Stimulated activated CD8-positive, alpha-beta memory T cell treated with anti-CD3 and anti-CD28 coated beads, Interleukin-4, amount 100 ng/mL, for 1 hour (primary cell): ENCODE measurements at places on chromosomes 11 and 22.

- DNase-seq = no peak
Observed at GRCh38 chr11:110435780-110436717, 6.3 kb downstream of the FDX1 start.

DNA sequence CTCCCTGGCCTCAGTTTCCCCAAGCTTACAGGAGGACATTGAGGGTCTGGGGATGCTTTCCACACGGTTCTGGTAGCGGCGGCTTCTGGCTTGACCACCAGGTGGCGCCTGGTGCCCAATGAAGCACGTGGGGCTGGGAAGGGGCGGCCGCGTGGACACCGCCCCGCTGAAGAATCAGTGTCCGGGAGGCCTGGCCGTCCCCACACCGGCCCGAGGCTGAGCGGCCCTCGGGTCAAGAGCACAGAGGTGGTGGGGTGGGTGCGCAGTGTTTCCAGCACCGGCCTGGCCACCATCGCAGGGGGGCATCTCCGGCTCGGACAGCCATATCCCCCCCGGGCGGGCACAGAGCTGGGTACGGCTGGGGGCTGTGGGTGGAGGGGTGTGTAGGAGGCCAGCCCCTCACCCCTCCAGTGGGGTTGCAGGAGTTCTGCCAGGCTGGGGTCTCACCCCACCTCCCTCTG lies 27.8 kb upstream of the PPARA start:
- DNase-seq = peak; percentile 44

- DNase-seq = no peak
Observed at GRCh38 chr22:45271667-45272201, 13.0 kb upstream of the UPK3A start.

DNA sequence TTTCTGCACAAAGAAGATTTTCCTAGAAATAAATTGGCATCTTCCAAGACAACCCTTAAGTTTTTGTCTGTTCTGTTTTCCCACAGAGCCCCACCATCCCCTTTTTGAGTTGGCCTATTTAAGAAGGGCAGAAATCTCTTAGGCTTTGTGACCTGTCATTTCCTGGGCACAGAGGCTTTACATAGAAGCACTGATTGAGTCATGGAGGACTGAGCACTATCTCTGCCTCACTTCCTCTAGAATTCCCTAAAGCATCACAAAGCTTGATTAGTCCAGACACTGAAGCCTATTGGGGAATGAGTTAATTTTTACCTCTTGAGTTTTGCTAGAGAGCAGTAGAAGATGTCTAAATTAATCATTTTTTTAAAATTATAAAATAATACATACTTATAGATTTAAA lies 25.4 kb downstream of the TRIM44 start:
- DNase-seq = no peak

GRCh38 chr22:17358415-17358814 lies 10.8 kb upstream of the CECR2 start:
- DNase-seq = no peak

- no peak for DNase-seq
Observed at GRCh38 chr11:44535191-44535980, 30.1 kb upstream of the CD82 start.

DNA sequence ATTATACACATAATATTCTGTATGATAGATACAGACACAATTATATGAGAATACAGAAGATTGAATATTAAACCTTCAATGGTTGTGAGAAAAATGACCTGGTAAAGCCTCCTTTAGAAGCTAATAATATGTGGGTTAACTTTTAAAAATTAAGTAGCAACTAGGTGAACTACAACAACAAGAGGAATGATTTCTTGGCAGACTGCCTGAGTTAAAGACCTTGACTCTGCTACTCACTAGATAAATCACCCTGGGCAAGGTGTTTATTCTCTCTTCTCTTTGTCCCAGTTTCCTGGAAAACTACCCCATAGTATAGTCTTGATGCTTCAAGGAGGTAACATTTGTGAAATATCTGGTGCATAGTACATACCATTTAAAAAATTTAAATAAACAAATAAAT lies 519.6 kb upstream of the TENM4 start:
- no peak for DNase-seq

DNA sequence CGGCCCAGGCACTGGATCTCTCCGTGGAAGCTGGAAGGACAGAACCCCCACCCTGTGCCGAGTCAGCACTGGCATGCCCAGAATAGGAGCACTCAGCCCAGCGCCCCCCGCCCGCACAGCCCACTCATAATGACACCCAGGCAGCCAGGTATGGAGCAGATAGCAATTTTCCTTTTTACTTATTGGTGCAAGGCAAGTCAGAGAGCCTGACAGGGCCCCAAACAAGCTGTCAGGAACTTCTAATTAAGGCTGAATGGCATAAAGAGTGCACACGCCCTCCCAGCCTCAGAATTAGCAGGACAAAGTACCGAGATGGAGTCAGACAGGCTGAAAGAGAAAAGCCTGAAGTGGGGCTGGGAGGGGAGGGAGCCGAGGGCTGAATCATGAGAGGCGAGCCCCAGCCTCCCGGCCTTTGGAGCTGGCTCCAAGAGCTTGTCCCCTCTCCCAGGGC lies 76.9 kb downstream of the DSCAML1 start:
- no peak for DNase-seq

- no peak for DNase-seq
Observed at GRCh38 chr11:1480555-1481482, 5.8 kb downstream of the MOB2 start.

DNA sequence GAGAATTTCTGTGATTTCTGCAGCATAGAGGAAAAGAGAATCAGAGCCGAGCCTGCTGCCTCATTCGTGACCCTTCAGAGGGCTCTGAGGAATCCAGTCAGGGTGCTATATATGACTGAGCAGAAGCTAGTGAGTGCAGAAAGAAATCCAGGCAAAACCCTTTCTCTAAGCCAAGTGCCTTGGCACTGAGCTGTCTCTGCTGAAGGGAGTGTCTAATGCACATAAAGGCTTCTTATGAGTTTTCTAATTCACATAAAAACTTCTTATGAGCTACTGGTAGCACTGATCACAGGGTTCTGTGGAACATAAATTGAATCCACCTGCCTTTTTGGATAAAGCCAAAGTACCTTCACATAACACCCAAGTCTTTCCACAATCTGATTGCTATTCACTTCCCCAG lies 785.7 kb upstream of the CCDC90B start:
- no peak for DNase-seq

- DNase-seq = no peak
Observed at GRCh38 chr11:11349870-11350337, 3.1 kb downstream of the CSNK2A3 start.

DNA sequence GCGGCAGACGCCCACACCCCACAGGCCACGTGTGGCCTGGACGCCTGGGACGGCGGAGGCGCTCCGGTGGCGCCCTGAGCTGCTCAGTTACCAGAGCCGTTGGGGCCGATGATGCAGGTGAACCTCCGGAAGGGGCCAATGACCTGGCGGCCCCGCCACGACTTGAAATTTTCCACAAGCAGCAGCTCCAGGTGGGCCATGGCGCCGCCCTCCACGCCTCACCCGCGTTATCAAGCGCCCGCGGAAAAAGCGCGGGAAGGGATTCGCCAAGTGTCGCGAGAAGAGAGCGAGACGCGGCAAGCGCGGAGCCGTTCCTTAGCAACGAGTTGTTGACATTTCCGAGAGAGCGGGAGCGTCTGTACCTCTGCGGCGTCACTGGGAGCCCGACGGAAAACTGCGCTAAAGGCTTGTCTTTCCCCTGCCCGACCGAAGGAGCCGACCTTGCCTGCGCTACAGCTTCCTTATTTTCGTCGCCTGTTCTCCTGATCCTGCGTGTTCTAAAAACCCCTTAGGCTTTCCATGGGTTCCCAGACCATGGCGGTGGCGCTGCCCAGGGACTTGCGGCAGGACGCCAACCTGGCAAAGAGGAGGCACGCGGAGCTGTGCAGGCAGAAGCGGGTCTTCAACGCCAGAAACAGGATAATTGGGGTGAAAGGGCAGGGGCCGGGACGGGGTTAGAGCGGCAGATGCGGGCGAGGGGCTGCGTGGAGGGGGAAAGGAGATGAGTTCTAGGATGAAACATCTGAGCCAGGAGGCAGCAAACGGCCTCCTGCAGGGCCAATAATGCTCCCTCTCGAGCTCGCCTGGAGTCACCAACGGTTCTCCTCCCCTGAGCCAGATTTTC lies at the start of the genes RIBC2 and SMC1B:
Gene RIBC2 (plus strand): TSS at position 326 of the 844 bp plus-strand sequence. CDS start 194 bp downstream, at position 520.
Gene SMC1B (minus strand): TSS at position 232 of the 844 bp plus-strand sequence. CDS start 32 bp downstream, at position 200.
- DNase-seq = peak; percentile 68

GRCh38 chr11:1305501-1306056 lies 3.9 kb downstream of the TOLLIP start:
- no peak for DNase-seq

GRCh38 chr22:29886596-29886995 lies 3.6 kb downstream of the MTMR3 start:
- DNase-seq = no peak

DNA sequence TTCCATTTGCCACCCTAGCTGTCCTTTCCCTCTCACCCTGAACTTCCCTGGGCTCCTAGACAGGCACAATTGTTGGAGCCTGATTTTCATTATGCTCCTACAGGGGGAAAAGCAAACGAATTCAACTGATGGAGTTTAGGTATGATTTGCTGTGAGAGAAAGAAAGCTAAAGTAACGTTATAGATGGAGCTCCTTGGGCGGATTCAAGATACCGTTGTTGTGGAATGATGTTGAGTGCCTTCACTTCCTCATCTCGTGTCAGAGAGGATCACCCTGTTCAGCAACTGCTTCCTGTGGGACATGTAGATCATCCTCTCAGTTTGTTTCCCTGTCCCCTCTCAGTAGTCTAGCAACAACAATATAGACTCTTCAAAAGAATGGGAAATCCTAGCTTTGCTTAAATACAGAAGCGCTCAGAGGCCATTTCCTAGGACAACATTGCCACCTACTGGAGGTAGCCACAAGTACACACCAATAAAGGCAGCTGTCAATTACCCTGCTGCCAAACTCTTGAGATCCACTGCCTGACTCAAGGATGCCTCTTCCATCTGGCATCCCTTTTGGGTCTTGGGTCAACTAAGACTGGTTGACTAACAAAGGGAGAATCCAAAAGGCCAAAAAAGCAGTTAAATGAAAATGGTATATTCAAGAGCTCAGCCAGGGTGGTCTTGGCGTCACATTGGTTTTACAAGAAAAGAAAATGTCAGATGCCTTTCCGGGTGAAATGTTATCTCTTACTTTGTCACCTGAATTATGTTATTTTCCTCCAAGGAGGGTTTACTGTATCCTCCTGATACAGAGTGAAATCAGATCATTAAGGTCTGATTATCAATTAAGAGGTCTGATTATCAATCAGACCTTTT lies 13.5 kb upstream of the DTX4 start:
- no peak for DNase-seq

DNA sequence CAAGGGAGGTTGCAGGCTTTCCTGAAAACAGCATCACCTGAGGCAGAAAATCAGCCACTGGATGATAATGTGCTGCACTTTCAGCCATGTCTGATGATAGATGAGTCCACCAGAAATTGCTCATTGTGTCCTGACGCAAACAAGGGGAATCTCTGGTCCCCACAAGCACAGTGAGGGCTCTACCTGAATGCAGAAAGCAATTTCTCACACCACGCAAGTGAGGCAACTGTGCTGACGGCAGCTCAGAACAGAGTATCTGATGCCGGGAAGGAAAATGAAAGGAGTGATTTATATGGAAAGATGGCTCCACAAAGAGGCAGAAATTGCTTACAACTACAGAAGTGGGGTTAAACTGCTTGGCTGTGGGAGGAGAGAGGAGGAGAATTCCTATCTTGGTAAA lies 867.1 kb downstream of the OPCML start:
- DNase-seq = no peak

- DNase-seq = no peak
Observed at GRCh38 chr11:39860931-39861330, 1598.5 kb downstream of the LRRC4C start.

DNA sequence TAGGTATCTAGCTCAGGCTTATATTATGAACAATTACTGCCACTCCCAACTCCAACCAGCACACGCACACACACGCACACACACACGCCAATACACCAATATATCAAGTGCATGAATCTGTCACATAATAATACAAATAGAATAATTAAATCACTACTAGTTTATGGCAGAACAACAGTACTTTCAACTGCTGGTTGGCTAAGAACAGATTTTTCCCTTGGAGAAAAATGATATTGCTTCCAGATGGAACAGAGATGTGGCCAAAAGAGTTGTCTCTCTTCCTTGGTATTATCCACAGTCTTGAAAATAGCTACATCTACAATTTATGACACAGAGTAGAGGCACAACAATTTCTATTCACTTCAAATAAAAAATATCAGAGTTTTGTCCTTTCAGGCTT lies 538.3 kb upstream of the FAT3 start:
- DNase-seq = no peak

GRCh38 chr11:32478277-32478731 lies 43.0 kb upstream of the WT1 start:
- DNase-seq = no peak

- no peak for DNase-seq
Observed at GRCh38 chr22:47290706-47291430, 528.4 kb downstream of the TBC1D22A start.

- no peak for DNase-seq
Observed at GRCh38 chr22:25997886-25998775, 171.1 kb upstream of the SEZ6L start.

DNA sequence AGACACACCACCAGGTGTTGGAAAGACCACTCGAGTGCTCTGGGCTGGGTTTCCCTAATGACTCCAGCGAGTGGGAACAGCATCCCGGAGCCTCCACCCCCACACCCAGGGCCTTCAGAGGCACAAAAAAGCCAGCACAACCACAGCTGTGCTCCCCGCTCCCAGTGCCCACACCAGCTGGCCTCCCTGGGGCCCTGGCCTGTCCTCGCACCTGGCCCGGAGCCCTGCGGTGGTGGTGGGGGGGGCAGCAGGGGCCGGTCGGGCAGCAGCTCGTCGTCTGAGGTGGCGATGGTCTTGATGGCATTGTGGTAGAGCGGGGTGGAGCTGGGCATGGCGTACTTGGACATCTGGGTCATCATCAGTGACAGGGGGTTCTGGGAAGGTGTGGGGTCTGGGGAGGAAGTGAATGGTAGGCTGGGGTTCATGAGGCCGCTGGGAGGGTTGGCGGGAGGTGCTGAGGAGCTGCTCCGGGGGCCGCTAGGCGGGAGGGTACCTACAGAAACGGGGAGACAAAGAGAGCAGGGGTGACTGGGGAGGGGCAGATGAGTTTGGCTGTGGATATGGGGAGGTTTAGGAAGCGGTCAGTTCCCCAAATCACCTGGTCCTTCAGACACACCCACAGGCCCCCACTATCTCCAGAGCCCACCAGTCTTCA lies 16.1 kb downstream of the CXCR5 start:
- no peak for DNase-seq

- no peak for DNase-seq
Observed at GRCh38 chr11:5366856-5367255, 15.5 kb downstream of the OR51B6 start.

- DNase-seq = no peak
Observed at GRCh38 chr11:110897035-110897434, 184.8 kb upstream of the ARHGAP20 start.

GRCh38 chr22:37488337-37489135 lies 2.4 kb upstream of the MFNG start:
- DNase-seq = no peak

- DNase-seq = no peak
Observed at GRCh38 chr11:100922121-100922520, 207.5 kb downstream of the PGR start.

- no peak for DNase-seq
Observed at GRCh38 chr22:37300551-37301017, 18.3 kb downstream of the CYTH4 start.
